ENCODE measurements at places on chromosomes 3 and 15.

DNA sequence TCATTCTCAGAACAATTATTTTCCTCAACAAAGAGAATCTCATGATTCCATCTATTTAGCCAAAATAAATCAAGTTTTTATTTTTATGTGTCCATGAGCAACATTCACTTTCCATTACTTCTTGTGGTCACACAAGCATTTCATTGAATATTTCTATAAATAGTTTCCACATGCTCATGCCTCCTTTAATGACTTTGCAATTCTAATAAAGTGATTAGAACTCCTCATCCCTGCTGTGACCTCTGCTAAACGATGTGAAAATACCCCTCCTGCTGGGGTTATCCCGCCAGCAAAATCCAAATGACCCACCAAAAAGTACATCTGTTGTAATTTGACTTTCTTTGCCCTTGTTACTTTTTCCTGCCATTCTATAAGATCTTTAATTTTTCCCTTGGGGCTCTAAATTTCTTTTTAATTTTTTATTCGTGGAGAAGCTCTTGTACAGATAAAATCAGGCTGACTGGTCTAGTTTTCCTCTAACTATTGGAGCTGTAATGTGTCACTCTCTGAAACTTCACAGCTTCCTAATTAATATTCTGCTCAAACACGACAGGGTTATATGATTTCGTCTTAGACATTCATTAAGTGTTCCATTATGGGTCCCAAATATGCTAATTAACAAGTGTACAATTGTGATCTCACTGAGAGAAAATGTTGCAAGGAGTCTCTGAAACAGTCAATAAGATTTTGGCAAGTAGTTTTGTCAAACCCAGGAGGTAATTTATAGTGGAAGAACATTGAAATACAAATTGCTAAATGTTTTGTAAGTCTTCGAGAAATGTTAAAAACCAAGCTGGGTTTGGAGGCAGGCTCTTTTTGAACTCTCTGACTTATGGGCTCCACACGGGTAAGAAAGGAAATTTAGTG, 533.1 kb upstream of the NAALADL2 start:
- peak; percentile 88 for DNase-seq

GRCh38 chr3:60147249-60147950, 1097.6 kb upstream of the CFAP20DC start:
- DNase-seq: no peak

DNA sequence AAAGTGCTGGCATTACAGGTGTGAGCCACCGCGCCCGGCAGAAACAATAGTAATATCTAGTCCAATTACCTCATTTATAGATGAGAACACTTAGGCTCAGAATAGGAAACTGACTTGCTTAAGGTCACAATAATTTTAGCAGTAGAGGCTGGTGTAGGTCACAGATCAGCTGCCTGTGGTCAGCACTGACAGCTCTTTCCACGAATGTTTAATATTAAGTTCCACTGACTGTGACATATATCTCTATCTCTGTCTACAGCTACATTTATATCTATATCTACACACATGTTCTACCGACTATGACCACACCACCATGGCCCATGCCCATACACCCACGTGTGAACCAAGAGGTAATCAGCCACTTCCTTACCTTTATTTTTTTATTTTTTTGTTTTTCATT, 40.2 kb upstream of the DLG1 start:
- no peak for DNase-seq

DNA sequence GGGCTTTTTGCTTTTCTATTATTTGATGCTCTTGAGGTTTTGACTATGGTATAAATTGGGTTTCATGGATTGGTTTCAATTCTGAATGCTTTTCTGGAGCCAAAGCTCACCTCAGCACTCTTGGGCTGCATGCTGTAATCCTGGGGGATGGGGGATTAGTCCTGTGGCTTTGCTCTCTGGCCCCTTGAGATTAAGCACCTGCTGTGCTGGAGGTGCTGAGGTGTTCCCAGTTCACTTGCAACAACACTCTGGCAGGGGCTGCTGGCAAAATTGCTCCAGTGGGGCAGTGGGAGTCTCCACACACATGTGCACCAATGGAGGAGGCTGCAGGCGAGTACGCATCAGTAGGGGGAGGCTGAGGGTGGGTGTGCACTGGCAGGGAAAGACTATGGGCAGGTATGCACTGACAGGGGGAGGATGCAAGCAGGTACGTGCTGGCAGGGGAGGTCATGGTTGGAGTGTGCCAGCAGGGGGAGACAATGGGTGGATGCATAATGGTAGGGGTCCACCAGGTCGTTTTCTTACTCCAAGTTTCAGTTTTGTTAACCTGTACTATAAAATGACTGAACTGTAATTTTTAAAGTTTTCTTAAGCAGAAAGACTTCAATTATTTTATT, 489.2 kb downstream of the FGF12 start:
- DNase-seq: no peak

DNA sequence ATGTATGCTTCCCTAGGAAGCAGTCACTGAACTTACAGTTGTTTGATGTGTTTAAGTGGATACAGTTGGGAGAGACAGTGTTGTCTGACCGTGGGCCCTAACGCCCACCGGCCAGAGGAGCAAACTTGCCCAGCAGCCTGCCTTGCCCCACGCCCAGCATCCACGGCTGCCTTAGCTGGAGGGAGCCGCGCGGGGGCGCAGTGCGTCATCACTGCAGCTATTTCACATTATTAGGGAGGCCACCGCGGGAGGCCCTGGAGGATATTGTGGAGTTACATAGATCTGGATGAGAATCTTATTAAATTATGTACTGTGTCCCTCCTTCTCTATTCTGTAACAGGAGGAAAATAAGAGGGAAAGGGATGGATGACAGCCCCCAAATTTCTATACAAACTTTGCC, 267.2 kb downstream of the GABRG3 start:
- no peak for DNase-seq

DNA sequence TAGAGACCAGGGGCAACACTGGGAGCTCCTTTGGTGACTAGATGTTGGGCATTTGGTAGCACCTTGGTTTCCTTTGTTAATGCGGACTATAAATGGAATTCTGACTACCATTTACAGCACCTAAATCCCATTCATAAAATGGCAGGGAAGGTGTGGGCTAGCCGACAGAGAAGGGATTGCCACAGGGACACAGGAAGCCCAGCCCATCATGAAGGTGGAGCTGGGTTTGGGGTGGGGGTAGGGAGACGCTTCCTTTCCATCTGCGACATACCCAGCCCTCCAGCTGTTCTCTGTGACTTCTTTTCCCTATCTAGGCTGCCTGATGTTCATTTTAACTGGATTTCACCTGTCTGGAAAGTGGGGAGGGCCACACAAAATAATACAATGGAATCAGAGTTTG, 21.0 kb downstream of the ABHD2 start:
- DNase-seq: no peak

- no peak for DNase-seq
Observed at GRCh38 chr3:107409365-107409764, 32.1 kb downstream of the CCDC54 start.

GRCh38 chr3:46289966-46290365, 47.7 kb downstream of the CCR3 start:
- no peak for DNase-seq

GRCh38 chr3:129605922-129606635, 397 bp downstream of the PLXND1 start:
- DNase-seq: peak; percentile 13

DNA sequence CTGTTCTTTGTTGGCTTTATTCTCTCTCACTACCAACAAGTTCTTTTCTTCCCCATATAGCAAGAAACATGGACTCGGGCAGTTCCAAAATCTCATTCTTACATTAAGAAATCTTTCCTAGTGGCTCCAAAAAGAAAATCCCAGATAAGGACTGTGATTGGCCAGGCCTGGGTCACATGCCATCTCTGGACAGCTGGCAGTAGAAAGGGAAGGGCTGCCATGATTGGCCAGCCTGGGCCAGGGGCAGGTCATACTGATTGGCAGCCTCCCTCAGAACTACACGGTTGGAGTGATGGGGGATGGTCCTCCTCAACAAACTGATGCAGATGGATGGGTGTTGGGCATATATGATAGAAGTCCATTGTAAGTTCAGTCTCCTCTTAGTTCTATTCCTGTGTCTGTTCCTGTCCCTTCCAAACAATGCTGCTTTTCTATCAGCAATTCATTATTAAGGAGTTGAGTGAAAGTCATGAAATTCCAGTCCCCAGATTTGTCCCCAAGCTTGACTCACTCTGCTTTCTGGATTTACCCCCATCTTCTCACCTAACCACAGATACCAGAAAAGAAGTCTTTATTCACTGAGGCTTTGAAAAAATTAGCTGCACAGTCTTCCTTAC, 175.5 kb downstream of the ATG7 start:
- DNase-seq: no peak

- no peak for DNase-seq
Observed at GRCh38 chr3:105505170-105505569, 138.5 kb downstream of the ALCAM start.

- DNase-seq: no peak
Observed at GRCh38 chr3:84959470-84960271, 882 bp downstream of the CADM2 start.

DNA sequence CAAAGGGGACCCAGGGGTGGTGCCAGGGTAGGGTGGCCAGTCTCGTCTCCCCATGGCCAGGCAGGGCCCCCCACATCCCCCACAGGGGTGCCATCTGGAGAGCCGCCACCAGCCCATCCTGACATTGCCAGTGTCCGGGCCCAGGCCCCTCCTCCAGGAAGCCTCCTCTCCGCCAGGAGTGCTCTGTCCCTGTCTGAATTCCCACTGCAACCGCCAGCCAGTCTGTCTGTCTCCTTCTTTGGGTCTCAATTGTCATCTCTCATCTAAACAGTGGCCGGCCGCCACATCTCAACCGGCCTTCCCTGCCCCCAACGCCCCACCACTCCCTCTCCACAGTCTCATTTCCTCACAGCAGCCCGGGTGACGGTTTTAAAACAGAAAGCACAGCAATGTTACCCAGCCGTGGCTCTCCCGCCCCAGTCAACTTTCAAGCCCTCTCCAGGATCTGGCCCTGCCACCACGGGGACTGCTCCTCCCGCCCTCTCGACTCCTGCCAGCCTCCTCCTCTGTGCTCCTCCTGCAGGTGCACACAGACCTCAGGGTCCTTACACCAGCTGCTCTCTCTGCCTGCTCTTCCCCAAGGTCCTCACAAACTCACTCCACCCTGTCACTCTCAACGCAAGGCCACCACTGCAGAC, 57.0 kb downstream of the IQSEC1 start:
- DNase-seq: no peak

- DNase-seq: no peak
Observed at GRCh38 chr3:52399131-52399530, 45.8 kb downstream of the SEMA3G start.

DNA sequence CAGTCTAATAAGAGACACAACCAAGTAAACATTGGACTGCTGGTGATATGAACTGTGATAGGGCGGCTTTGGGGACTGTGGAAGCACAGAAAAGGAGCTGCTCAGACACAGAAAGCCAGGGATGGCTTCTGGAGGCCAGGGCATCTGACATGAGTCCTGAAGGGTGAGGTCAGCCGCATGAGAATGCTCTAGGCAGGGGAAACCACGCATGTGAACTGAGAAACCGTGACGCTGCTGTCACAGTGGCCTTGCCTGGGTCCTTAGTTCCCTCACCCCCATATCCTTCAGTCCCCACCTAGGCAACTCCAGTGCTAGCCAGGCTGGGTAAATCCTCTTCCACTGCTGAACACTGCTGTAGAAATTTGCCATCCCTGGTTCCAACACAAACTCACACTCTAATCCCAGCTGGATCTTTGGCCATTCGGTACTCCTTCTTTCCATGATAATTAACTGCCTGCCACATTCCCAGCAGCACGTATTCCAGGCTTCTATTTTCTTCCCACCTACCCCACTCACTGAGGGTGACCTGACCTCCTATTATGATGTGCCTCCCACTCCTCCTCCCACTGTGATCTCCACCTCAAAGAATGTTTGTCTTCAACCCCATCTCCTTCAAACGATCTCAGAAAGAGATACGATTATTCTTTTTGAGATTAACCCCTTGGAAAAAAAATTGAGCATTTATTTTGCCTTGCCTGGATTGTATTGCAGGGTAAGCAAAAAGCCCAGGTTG, 31.4 kb downstream of the CRYGS start:
- no peak for DNase-seq

DNA sequence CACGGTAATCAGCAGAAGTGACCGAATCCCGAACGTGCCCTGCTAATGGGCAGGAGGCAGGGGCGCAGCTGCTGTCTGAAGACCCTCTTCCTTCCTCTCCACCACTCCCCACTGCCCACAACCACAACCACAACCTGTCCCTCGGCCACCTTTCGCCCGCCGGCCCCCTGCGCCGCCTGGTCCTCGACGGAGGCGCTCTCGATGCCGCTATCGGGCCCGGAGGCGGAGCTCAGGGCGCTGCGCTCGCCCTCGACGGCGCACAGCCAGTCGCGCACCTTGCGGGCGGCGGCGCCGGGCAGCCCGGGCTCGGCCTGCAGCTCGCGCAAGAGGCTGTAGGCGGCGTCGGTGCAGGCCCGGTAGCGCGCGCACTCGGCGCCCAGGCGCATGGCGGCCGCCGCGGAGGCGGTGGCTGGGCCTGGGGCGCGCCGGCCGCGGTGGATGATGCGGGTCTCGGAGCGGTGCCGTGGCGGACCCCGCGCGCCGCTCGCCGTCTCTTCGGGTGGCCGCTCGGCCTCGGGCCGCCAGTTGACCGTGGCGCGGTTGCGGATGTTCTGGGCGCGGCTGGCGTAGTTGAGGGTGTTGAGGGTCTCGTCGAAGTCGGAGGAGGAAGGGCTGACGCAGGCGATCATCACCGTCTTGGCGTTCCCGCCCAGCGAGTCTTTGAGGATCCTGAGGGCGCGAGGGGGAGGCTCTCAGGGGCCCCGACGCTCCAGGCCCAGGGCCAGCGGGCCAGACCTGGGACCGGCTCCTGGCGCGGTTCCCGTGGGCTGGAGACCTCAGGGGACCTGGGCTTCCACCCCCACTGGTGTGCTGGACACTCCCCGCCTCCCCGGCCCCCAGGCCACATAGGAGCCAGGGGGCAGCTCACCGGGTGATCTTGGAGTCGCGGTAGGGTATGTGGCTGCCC, 6.9 kb downstream of the KIF7 start:
- DNase-seq: no peak

DNA sequence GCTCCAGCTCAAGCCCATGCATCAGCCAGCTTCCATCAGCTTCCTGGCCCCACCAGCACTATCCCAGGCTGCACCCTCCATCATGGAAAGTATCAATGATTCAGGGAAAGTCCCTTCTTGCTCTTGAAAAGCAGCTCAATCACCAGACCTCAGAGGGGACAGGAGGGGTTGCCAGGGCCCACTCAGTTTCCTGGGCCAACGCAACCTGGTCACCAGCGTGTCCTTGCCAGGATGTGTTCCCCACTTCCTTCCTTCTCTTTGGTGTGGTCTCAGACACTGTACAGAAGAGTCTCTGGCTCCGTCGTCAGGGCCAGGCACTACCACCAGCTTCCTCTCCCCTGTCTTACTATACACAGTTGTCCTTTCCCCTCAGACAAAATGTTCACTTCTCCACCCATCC, 3.0 kb downstream of the HDC start:
- no peak for DNase-seq

Data from fibroblast of upper back skin (primary cell).